ENCODE measurements at places on chromosomes 1 and 21. TPM values are rescaled to one million over a fixed set of nuclear protein-coding genes. Genes with fewer than 3 reads are reported as not detected.

Gene PTPN7
- total RNA-seq = 1.9 TPM

Gene VAMP4
- 12.0 TPM for total RNA-seq

Gene CD5L
- 0.10 TPM for total RNA-seq

Gene FHL3
- total RNA-seq = 19.4 TPM

Gene FCRLA
- total RNA-seq = 0.31 TPM

Gene ZNF695
- total RNA-seq = 3.4 TPM

Gene CNR2
- 0.03 TPM for total RNA-seq

Gene KRTAP19-3
- total RNA-seq = not detected

Gene CR2
- total RNA-seq = not detected

Gene UBE2U
- not detected for total RNA-seq

Gene SLC45A3
- 7.6 TPM for total RNA-seq

Gene ST3GAL3
- 27.9 TPM for total RNA-seq

Gene LDLRAD1
- 49.6 TPM for total RNA-seq

Gene CENPF
- total RNA-seq = 2.3 TPM

Gene TTC22
- total RNA-seq = 0.58 TPM

Gene PTGFR
- total RNA-seq = 3.8 TPM

Gene LCE1C
- total RNA-seq = not detected

Gene S100A7A
- not detected for total RNA-seq

Gene DMBX1
- total RNA-seq = not detected

Gene B3GALT2
- 6.3 TPM for total RNA-seq

Gene ARHGEF11
- total RNA-seq = 43.9 TPM

Gene EFNA1
- 15.7 TPM for total RNA-seq

Gene UBL4B
- total RNA-seq = not detected

Gene ST6GALNAC5
- 13.8 TPM for total RNA-seq

Gene CLDN8
- not detected for total RNA-seq

Gene SASS6
- total RNA-seq = 3.2 TPM

Gene OR2M7
- not detected for total RNA-seq

Gene PCAT6
- 1.2 TPM for total RNA-seq

Gene HSPA6
- total RNA-seq = 1.3 TPM

Gene CHRM3
- total RNA-seq = 39.9 TPM

Gene LCE2B
- not detected for total RNA-seq

Gene OR2T33
- not detected for total RNA-seq

Gene KCNE2
- total RNA-seq = not detected

Gene TMEM81
- total RNA-seq = 3.9 TPM

Gene CGN
- total RNA-seq = 26.8 TPM
